ENCODE measurements at places on chromosomes 12 and 14.

DNA sequence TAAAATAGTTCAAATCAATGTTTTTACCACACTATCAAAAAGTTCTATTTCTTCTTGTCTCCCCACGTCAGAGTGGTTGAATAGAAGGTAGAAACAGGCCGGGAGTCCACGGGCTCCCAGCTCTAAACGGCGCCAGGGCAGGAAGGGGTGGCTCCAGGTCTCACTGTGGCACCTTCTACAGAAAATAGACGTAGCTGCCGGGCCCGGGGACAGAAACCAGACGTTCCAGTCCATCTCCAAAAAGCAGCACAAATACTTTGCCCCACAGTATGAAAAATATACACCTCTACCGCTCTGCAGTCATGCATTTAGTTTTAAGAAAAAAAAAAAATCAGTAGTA lies 30.9 kb downstream of the CCNK start:
- no peak for DNase-seq

DNA sequence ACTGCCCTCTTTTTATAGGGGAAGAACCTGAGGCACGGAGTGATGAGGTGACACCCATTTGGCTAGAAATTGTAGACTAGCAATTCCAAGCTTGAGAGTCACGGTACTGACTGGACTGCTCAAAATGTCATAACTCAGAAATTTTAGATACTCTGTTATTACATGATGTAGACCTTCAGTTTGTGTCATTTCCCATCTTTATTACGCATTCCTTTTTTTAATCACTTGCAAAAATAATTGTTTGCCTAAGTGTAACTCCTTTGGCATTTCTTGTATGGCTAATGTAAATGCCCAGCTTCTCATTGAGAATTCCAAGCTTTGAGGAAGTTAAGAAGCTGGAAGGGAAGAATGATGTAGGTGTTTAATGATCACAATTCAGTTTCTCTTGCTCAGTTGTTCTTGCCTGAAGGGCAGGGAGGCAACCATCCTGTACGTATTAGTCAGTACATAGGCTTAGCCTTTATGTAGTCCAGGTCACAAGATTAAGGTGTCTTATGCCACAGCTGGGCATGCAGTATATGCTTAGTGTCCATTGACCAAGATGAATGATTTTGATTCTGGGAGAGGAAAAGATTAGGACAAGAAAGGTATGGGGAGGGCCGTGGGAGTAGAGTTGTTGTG lies 68.2 kb upstream of the EVL start:
- DNase-seq = peak; percentile 58

GRCh38 chr12:28209782-28210181 lies 19.5 kb downstream of the CCDC91 start:
- peak; percentile 19 for DNase-seq

GRCh38 chr14:103107941-103108748 lies 13.6 kb downstream of the EXOC3L4 start:
- DNase-seq = no peak

DNA sequence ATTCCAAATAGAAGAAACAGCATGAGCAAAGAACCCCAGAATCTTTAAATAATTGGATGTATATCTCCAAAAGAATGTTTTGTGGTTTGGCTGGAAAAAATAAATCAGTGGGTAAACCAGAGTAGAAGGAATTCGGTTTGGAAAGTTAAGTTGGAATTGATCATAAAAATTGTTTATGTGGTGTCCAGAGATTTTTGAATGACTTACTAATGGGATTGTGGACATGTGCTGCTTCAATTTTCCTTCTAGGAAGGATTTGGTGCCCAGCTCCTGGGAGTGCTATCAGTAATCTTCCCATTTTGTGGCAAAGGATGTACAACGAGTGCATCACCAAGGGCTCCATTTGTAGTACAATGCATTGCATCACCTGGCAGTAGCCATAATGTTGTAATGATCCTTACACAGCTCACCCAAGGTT lies 224.8 kb downstream of the SLC16A7 start:
- no peak for DNase-seq

- no peak for DNase-seq
Measured at GRCh38 chr12:123040106-123040505, 59.6 kb downstream of the ARL6IP4 start.

GRCh38 chr14:52080808-52081755 lies 12.2 kb upstream of the NID2 start:
- no peak for DNase-seq

DNA sequence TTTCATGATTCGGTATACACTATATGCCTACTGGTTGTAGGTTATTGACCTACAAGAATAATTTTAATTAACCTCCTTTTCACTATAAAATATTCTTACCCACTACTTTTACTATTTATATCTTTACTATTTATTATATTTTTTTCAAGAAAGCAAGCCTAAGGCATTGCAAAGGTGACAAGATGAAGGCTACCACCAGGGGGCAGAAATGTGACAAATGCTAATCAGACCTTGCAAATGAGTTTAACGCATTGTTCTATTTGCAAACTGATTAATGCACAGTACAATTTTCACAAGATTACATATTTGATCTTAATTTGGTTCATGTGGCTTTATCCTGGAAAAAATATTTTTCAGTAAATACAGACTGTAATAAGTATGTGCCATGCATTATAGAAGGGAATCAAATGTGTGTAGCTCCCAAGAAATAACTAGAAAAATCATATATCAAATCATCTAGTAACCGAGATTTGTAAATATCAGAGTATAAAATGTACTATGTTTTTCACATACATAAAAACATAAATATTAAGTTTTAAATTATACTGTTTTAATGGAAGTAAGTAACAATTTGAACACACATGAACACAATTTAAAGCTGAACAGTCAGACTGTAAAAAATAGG lies 107.0 kb downstream of the ADAMTS20 start:
- peak; percentile 43 for DNase-seq

DNA sequence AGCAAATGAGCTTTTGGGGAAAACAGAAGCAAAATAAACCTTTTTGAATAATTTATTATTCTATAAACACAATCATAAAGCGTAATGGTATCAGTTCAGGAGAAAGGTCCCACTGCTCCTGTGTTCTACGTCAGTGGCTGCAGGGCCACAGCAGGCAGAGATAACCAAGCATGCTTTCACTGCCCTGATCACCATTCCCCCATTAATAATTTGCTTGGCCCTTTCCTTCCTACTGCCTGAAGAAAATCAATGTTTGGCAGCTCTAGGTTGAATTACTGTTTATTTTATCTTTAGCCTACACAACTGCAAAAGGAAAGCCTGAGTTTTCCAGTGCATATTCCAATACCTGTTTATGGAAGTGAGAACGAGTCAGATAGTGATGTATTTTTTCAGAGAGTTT lies 369.9 kb downstream of the DIO2 start:
- no peak for DNase-seq

GRCh38 chr12:54522243-54522642 lies 24.7 kb downstream of the NCKAP1L start:
- DNase-seq = peak; percentile 49

DNA sequence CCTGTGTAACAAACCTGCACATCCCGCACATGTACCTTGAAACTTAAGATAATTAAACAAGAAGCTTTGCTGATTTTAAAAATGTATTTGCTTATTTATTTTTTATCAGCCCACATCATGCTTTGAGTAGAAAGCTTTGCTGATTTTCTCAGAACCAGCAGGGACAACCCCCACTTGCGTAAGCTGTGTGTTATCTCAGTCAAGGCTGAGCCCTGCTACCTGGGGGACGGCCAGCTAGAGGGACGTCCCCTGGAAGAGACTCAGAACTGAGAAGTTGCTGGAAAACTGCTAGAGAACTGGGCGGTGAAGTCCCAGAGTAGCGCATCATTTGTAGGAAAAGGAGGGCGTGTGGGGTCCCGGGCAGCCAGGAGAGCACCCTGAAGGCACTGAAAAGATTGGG lies 4.1 kb upstream of the PLEK2 start:
- no peak for DNase-seq

DNA sequence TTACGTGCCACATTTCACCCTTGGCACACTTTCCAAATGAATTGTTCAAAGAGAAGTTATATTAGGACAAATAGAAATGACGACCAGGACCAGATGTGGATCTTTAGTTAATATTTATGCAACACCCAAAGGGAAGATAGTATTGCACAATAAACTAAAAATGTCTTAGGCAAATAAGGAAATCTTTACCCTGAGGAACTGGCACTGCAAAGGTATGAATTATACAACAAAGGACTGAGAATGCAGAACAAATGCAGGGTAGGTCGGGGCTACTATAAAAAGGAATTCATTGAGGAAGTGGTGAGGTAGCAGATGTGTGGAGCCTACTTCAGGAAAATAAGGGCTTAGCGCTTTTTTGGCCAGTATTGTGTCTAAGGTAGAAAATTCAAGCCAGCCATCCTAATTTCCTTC lies 3.9 kb upstream of the TMTC2 start:
- DNase-seq = peak; percentile 4

GRCh38 chr14:95946867-95947266 lies 70.2 kb downstream of the TUNAR start:
- DNase-seq = no peak

DNA sequence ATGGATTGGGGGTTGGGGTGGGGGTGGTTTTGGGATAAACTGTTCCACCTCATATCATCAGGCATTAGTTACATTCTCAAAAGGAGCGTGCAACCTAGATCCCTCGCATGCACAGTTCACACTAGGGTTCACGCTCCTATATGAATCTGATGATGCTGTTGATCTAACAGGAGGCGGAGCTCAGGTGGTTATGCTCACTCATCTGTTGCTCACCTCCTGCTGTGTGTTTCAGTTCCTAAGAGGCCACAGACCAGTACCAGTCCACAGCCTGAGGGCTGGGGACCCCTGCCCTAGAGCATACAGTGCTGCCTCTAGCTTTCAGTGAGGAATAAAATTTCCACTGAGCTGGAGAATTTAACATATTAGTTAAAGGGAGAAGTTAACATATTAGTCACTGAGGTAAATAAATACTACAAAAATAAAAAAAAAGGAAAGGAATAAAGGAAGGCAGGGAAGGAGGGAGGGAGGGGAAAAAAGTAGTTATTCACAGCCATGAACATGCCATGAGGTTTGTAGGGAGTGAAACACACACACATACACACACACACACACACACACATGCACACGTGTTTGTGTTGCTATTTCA lies 612.7 kb upstream of the TBX3 start:
- DNase-seq = no peak

DNA sequence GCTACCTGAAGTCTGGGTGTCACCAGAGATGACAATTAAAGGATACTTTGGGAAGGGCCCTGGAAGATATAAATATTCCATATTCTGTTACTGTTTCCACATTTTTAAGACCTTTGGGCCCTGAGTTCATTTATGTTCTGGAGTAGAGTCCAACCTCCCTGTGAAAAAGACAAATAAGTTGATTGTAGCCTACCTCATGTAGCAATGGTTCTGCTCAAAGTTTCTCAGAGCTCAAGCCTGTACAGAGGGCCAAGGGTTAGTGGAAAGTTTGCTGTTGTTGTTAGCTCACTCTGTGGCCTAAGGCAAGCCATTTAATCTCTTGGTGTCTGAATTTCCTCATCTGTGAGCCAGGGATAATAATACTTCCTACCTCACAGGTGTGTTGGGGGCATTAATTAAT lies 284.7 kb upstream of the DDHD1 start:
- DNase-seq = no peak

All from foreskin keratinocyte (primary cell).